ENCODE measurements at places on chromosomes 4 and X. TPM values are rescaled to one million over a fixed set of nuclear protein-coding genes. Genes with fewer than 3 reads are reported as not detected.

The TAPT1 gene
- 8.2 TPM for total RNA-seq

DNA sequence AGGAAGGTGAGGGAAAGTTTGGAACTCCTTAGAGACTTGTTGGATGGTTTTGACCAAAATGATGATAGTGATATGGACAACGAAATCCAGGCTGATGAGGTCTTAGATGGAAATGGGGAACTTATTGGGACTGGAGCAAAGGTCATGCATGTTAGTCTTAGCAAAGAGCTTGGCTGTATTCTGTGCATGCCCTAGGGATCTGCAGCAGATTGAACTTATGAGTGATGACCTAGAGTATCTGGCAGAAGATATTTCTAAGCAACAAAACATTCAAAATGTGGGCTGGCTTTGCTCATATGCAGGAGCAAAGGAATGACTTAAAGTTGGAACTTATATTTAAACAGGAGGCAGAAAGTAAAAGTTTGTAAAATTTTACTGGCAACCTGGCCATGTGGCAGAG, 489.3 kb upstream of the DIPK2B start:
- DNase-seq = no peak

- DNase-seq = no peak
These were observed 8.0 kb upstream of the ARSJ start for GRCh38 chr4:113987382-113987941.

DNA sequence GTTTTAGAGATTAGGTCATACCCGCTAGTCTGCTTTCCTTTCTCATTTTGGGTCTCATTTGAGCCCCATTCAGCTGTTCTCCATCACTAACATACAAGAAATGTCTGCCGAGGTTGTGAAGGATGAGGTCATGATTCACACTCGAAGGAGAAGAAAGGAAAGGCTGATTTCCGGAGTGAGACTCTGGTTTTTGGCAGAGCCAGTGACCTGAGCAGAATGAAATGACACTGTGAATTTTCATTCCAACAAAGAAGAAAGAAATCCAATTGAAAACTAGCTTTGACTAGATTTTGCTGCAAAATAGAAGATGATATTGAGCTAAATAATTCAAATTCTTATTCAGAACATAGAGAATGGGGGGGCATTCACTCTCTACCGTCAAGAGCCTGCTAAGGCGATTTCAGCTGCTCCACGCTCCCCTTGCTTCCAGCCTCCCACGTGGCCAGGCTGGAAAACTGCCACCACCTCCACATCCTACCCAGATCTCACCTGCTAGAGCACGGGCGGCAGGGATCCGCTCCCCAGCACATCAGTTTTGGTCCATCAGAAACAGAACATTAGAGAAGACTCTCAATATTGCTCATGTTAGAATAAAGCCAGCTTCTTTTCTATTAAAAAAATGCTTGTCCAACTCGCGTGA, 39.0 kb downstream of the F11 start:
- DNase-seq = no peak

DNA sequence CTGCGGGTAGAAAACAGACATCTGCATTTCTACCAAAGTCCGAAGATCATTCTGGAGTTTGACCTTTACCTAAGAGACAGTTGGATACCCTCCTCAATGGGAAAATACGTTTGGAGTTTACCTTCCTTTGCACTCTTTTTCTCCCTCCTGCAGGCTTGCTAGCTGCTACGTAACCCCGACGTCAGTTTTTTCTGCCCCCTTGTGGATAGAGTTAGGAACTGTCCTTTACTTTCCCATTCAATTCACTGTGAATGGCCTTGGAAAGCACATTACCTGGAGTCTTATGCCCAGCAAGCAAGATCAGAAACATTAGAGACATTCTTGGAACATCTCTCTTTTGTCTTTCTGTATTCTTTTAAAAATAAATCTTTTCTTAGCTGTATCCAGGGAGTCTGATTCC, 250.7 kb downstream of the NAP1L3 start:
- peak; percentile 18 for DNase-seq

- DNase-seq = no peak
These were observed 92.2 kb upstream of the PGRMC2 start for GRCh38 chr4:128379860-128380259.

- no peak for DNase-seq
These were observed 27.5 kb upstream of the BBS12 start for GRCh38 chr4:122705009-122705408.

DNA sequence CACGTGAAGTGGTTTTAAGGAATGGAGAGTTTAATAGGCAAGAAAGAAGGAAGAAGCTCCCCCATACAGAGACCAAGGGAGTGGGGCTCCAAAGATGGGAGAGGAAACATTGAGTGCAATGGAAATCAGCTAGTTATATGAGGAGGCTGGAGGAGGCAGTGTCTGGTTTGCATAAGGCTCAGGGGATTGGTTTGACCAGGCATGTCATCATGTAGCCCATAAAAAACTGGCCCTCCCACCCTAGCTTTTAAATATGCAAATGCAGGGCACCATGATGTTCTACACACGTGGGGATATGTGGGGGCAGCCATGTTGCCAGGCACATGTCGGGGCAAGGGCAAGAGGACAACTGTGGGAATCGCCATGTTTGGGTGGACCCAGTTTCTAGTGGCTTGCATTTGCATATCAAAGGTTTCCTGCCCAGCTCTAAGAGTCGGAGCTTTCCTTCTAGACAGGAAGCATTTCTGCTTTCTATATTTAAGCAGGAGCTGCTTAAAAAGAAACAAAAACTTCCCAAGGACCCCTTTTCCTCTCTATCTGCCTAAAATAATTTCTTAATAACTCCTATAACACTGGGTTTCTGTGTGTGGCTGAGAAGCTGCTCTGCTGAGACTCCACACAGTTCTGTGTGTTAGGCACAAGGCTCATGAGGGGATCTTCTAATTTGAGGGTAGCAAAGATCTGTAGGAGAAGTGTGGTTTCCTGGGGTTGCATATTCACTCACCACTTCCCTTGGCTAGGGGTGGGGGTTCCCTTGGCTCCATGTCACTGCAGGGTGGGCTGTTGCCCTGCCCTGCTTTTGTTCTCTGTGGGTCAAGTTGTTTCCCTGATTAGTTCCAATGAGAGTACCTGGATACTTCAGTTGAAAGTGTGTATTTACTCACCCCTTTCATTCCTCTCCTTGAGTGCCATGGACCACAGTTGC, 113.5 kb downstream of the VSIG4 start:
- no peak for DNase-seq

GRCh38 chr4:186915816-186916215, 192.2 kb upstream of the FAT1 start:
- no peak for DNase-seq

GRCh38 chrX:141609111-141609510, 19.6 kb downstream of the SPANXA2 start:
- DNase-seq = no peak

- no peak for DNase-seq
These were observed 673.9 kb downstream of the SH3BGRL start for GRCh38 chrX:81875800-81876199.

DNA sequence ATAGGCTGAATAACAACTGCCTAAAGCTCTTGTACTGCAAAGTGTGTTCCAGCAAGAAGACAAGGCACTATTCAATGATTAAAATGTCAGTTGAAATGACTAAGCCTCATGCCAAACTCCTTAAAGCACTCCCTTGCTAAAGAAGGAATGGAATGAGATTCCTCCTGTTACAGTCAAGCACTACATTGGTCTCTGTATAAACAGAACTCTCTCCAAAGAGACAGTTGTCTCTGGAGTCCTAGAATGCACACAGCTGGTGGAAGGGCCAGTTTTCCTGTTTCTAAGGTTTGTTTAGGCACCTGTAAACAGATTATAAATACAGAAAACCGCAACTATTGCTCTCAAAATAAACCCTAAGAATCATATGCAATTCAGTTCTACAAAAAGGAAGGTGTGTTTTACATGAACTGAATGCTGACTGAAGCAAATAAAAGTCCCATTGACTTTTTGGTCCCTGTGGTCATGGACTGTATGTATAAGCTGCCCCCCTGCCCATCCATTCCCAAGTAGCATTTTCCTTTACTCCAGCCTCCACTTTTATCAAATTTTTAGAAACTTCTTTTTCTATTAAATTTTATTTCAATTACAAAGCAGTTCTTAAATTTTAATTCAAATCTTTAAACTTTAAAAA, 47.0 kb downstream of the FAT1 start:
- DNase-seq = peak; percentile 85

- peak; percentile 72 for DNase-seq
These were observed 25.8 kb upstream of the CHRNA9 start for GRCh38 chr4:40309250-40309774.

DNA sequence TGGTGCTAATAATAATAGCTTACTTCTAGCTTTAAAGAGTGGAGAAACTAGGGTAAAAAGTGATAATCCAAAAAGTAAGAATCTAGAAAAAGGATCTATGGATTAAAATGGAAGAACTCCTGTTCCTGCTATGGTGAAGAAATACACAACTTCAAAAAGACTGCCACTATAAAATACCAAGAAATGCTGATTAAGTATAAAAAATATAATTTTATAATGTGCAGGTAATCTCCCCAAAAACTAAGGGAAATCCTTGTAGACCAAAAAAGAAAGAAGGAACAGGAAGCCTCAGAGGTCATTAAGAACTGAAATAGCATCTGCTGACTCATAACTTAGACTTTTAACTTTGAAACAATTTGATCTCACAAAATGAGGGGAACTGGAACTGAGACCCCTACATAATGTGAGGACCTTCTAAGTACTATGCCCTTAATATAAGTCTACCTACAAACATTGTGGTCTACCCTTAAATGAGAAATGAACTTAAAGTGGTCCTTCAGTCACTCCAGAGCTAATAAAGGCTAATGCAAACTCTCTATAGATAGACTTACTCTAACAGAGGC, 50.6 kb upstream of the SRPX start:
- no peak for DNase-seq

DNA sequence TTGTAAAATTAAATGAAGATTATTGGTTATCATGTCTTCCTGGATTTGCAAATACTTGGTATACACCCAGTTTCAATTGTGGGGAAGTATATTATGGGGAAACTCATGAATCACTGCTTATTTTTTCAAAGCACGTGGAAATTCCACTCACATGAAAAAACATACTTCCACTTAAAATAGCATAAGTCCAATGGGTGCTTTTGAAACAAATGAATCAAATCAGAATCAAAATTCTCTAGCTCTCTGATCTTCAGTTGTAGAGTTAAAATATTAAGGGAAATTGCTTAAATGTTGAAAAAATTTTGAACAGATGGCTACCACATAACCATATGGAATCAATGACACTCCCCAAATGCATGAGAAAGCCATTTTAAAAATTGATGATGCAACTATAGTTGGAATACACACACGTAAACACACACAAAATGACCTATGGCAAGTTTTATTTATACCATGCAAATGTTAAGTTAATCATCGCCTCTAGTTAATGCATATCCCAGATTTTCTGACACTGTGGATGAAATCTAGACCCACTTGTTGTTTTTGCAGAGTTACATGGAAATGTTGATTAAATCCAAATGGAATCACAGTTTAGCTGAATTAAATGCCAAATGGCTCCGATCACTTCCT, 93.2 kb downstream of the ARSF start:
- no peak for DNase-seq

GRCh38 chrX:45524296-45524695, 323.6 kb upstream of the DIPK2B start:
- no peak for DNase-seq

- DNase-seq = peak; percentile 14
These were observed 37.5 kb upstream of the BRS3 start for GRCh38 chrX:136450050-136450830.

DNA sequence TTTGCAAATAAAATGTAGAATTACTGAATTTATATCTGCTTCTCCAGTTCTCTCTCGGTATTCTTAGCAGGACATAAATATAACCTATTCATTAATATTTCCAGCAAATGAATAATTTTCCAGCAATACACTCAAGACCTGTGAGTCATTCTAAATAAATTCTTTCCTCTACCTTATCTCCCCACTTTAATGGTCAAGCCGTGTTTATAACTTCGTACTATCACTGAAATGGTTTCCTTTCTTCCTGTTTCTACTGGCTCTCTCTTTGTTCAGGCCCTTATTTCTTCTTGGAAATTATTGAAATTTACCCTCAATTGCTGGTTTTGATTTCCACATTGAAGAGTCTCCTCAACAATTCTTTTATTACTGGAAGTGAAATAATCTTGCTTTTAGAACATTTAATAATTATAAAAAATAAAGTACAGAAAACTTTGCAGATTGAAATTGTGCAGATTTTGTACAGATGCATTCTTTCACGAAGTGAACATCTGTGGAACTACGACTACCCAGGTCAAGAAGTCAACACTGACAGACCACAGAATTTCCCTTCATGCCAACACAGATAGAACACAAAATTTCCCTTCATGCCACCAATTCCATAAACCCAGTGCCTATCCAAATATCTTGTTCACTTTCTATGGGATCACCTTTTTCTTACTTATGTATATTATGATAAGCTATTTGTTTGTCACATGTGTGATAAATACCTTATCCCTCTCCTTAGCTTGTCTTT, 205.7 kb downstream of the FAT4 start:
- no peak for DNase-seq

The SMIM10L2A gene
- 1.4 TPM for total RNA-seq

DNA sequence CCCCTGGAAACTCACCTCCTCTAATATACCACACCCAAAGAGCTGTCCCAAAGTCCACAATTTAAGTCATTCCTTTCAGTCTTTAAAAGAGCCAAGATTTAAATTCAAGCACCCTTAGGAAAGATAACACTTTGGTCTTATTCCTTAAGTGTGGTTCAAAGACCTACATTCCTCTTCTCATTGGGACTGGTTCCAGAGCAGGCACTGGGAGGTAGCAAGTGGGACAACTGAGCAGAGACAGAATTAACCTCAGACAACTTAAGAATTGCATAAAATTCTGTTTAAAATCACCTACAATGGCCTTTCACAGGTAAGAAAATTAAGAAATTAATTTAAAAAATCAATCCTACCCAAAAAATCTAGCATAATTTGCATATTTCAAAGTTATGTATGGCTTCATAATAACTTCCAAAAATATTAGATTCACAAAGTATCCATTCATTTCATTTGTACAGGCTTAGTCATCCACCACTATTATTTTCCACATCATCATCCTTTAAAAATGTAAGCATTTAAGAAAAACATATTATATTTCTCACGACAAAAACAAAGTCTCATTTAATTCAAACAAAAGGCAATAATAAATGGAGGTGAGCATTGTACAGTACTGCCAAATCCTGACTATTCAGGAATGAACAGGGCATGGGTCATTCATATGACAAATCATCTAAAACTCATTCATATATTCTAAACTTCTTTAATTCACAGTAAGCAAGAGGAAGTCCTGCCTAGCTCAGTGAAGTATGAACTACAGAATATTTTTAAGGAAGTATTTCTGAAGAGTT, 13.6 kb downstream of the PRSS12 start:
- no peak for DNase-seq

GRCh38 chr4:88169298-88169697, 10.9 kb upstream of the ABCG2 start:
- no peak for DNase-seq

- no peak for DNase-seq
These were observed 203.3 kb upstream of the EMCN start for GRCh38 chr4:100721077-100721476.

- no peak for DNase-seq
These were observed 447.1 kb downstream of the MID1IP1 start for GRCh38 chrX:39248330-39248729.

- DNase-seq = no peak
These were observed 456.6 kb downstream of the MAGEB5 start for GRCh38 chrX:26672571-26672970.
